Activated B cell treated with CpG ODN at 0.5 μM for 24 hours (primary cell): ENCODE measurements at places on chromosomes 11 and 22. TPM values are rescaled to one million over a fixed set of nuclear protein-coding genes. Genes with fewer than 3 reads are reported as not detected.
A peak's percentile ranks its signal among the peaks of the same experiment; 100 is the strongest.

The TP53I11 gene
- 145 and 175 TPM in 2 replicates for total RNA-seq

The LRRC75B gene
- total RNA-seq = 0.34 and 0.82 TPM in 2 replicates

The IL18 gene
- total RNA-seq = 0.34 and 1.00 TPM in 2 replicates

The KCNK4 gene
- 0.24 and 0.44 TPM in 2 replicates for total RNA-seq

The SYTL2 gene
- 0.56 and 1.1 TPM in 2 replicates for total RNA-seq

The TEX12 gene
- total RNA-seq = not detected in 2 replicates

GRCh38 chr11:66858186-66858938 is 1.5 kb downstream of the LRFN4 start:
- no peak overlapping the region for H3K27ac ChIP-seq
- H3K4me3 ChIP-seq = peak overlapping the region; percentile 64
- H3K36me3 ChIP-seq = no peaks in the 10 kb centered on the region
- no peaks in the 10 kb centered on the region for H3K27me3 ChIP-seq

GRCh38 chr11:61775606-61776554 is 16.5 kb downstream of the TMEM258 start:
- H3K4me3 ChIP-seq = no peak overlapping the region
- no peak for DNase-seq
- H3K36me3 ChIP-seq = no peaks in the 10 kb centered on the region
- H3K27ac ChIP-seq = no peak overlapping the region
- peaks cover 5% of the 10 kb centered on the region for H3K27me3 ChIP-seq
- peaks cover 14% of the 10 kb centered on the region for H3K4me1 ChIP-seq

GRCh38 chr11:102773386-102773785 is 7.0 kb downstream of the MMP10 start:
- no peaks in the 10 kb centered on the region for H3K4me1 ChIP-seq
- no peak overlapping the region for H3K4me3 ChIP-seq
- no peak for DNase-seq

DNA sequence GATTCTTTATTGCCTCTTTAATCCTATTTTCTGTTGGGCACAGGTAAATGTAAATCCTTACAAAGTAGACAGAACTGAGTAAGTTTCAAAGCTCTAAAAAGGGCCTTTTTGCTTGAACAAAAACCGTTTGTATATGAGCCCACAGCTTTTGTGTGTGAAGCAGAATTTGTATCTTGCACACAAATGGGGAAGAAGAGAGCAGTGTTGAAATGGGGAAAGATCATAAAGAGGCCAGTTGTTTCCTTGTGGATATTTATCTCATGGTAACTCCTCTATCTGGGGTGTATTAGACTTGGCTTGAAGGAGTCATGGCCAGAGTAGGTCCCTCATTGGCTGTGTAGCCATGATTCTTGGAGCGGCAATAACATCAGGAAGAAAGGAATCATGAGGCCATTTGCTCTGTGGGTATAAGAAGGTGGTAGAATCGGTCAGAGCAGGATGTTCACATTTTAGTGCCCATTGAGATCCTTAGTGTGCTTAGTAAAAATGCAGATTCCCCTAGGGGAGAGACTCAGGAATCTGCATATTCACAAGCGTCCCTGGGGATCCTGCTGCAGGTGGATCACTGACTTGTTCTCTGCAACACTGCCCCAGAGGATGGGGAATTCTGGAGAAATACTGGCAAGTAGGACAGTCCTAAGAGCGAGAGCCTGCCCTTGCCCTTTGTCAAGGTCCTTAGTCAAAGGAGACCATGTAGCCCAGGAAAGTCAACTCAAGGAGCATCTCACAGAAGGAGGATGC is 126.5 kb downstream of the LDLRAD3 start:
- H3K36me3 ChIP-seq = no peaks in the 10 kb centered on the region
- H3K27me3 ChIP-seq = peaks cover 11% of the 10 kb centered on the region
- no peak overlapping the region for H3K4me3 ChIP-seq
- H3K27ac ChIP-seq = no peak overlapping the region

GRCh38 chr11:83836883-83837654 is 550.9 kb upstream of the CCDC90B start:
- DNase-seq = no peak
- no peaks in the 10 kb centered on the region for H3K36me3 ChIP-seq
- H3K27me3 ChIP-seq = peaks cover 3% of the 10 kb centered on the region
- no peak overlapping the region for H3K4me3 ChIP-seq

GRCh38 chr11:113567867-113568544 is 92.8 kb upstream of the DRD2 start:
- no peak overlapping the region for H3K4me3 ChIP-seq
- H3K36me3 ChIP-seq = no peaks in the 10 kb centered on the region
- H3K27ac ChIP-seq = no peak overlapping the region
- DNase-seq = no peak
- no peaks in the 10 kb centered on the region for H3K4me1 ChIP-seq
- peaks cover 13% of the 10 kb centered on the region for H3K27me3 ChIP-seq

GRCh38 chr11:10333490-10333889 is 28.6 kb downstream of the ADM start:
- H3K27ac ChIP-seq = no peak overlapping the region
- peaks cover 21% of the 10 kb centered on the region for H3K27me3 ChIP-seq
- H3K4me3 ChIP-seq = no peak overlapping the region

DNA sequence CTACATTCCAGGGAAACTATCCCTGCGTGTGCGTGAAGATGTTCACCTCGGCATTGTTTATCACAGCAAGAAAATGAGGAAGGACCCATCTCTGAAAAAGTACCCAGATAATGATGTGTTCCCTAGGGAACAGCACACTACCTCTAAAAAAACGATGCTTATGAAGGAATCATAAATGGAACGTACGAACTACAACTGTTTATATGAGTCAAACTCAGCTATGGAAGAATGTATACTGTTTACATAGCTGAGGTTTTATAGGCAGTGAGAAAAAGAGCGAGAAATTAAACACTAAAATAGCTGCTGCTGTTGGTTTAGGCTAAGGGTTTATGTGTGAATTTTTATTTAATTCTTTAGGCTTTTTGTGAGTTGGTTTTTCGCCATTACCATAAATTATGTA is 48.9 kb downstream of the APOL1 start:
- H3K4me1 ChIP-seq = peaks cover 7% of the 10 kb centered on the region
- peak overlapping the region; percentile 21 for H3K27ac ChIP-seq
- H3K4me3 ChIP-seq = no peak overlapping the region
- peaks cover 95% of the 10 kb centered on the region for H3K36me3 ChIP-seq

DNA sequence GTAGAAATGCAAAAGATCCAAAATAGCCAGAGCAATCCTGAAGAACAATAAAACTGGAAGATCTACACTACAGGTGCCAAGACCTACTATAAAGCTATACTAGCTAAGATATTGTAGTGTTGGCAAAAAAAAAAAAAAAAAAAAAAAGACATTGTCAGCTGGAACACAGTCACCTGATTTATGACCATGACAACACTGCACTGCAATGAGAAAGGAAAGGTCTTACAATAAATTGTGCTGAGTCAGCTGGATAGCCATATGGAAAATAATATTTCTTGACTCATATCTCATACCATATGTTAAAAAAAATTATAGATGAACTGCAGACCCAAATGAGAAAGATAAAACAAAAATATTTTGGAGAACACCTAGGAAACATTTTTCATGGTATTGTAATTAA is 3.1 kb upstream of the PANX3 start:
- DNase-seq = no peak
- no peak overlapping the region for H3K4me3 ChIP-seq
- peaks cover 2% of the 10 kb centered on the region for H3K4me1 ChIP-seq
- no peaks in the 10 kb centered on the region for H3K36me3 ChIP-seq

DNA sequence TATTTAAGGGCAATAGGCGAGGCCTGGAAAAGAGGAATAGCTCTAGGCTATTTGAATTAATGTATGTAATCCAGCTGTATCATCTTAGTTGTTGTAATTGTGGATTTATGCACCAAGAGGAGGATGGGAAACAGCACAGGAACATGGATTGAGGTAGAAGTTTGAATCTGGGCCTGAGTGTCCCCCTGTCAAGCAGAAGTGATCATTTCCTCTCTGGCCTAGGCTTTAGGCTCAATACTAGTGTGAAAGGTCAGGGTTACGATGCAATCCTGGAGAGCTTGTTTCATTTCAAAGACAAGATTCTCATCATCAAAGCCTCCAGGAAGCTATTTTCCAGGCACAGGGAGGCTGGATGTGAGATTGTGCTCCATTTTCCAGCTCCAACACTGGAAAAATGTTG is 77.9 kb upstream of the HSD17B12 start:
- no peaks in the 10 kb centered on the region for H3K4me1 ChIP-seq
- H3K27me3 ChIP-seq = peaks cover 28% of the 10 kb centered on the region
- H3K36me3 ChIP-seq = no peaks in the 10 kb centered on the region

- no peak overlapping the region for H3K27ac ChIP-seq
- H3K36me3 ChIP-seq = no peaks in the 10 kb centered on the region
- H3K4me3 ChIP-seq = no peak overlapping the region
- no peak for DNase-seq
Observed at GRCh38 chr11:64400667-64401066, 41.7 kb downstream of the RPS6KA4 start.
